ENCODE measurements at places on chromosomes 16 and 17.
A peak's percentile ranks its signal among the peaks of the same experiment; 100 is the strongest.

- no peak for DNase-seq
Observed at GRCh38 chr17:52648995-52649394, 490.5 kb upstream of the CA10 start.

DNA sequence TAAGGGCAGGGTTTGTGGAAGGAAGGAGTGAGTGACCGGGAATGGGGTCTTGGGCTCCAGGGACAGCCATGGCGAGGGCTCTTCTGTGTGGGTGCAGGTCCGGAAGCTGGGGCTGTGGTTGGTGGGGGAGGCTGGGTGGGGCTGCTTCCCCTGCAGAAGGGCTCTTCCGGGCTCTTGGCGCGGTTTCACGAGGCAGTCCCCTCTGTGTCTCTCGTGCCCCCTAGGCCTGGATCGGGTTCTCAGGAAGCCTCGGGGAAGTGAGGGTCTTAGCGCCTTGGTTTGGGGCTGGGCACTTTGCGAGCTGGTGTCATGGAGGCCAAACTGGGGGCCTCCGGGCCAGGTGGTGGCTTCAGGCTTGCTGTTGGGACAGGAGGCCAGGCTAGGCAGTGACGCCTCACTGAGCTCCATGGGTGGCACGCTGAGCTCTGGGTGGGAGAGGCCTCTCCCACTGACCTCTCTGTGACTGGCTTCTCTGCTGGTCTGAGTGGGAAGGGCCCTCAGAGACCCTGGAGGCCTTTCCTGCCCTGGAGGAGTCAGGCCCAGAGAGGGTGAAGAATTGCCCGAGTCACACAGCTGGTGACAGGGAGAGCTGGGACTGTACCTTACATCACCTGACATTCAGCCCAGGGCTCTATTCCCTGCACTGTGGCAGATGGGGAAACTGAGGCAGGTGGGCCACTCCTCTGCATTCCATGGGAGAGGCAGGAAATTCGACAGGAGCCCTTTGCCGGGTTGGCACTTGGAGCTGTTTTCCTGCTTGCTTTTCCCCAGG is 8.2 kb downstream of the ADCY7 start:
- no peak for DNase-seq

DNA sequence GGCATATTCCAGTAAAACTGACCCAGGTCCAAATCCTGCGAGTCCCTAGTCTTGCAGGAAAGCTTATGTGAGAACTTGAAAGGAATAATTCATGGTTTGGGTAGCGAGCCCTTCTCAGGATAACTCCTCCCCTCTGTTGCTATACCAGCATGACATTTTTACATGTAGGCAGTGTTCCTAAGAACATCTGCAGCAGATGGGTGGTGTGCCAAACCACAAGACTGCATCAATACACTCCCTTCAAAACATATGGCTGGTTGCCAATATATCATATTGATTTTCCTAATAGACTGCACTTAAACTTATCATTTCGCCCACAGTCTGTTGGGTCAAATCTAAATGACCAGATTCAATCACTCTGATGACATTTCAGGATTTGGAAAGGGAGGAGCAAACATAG is 19.9 kb downstream of the PSME3IP1 start:
- DNase-seq, result no peak

- DNase-seq, result no peak
Observed at GRCh38 chr17:45384047-45384788, 48.5 kb downstream of the ARHGAP27 start.

DNA sequence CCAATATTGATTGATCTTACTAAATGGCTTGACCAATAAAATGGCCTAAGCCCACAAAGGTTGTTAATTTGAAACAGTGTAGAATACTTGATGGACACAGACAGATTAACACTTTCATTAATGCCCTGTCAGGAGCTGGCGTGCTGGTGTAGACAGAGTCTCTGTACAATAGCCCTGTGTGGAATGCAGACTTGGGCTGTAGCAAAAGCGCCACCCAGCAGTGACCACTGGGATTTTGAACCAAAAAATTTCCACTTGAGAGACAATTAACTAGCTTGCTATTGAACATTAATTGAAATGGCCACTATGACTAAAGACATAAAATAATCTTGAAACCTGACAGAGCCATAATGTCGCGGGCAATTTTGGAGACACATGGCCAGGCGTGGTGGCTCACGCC is 19.7 kb upstream of the GUCY2D start:
- no peak for DNase-seq

DNA sequence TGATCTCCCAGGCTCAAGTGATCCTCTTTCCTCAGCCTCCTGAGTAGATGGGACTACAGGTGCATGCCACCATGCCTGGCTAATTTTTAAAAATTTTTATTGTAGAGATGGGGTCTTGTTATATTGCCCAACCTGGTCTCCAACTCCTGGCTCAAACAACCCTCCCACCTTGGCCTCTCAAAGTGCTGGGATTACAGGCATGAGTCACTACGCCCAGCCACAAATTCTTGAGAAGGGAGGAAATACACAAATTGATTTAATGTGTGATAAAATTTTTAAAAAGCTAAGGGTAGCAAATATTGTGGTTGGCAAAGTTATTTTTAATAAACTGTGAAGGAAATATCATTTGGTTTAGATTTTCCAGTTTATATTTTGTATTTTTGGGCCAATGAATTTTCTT is 9.6 kb downstream of the ITGAD start:
- peak; percentile 31 for DNase-seq

DNA sequence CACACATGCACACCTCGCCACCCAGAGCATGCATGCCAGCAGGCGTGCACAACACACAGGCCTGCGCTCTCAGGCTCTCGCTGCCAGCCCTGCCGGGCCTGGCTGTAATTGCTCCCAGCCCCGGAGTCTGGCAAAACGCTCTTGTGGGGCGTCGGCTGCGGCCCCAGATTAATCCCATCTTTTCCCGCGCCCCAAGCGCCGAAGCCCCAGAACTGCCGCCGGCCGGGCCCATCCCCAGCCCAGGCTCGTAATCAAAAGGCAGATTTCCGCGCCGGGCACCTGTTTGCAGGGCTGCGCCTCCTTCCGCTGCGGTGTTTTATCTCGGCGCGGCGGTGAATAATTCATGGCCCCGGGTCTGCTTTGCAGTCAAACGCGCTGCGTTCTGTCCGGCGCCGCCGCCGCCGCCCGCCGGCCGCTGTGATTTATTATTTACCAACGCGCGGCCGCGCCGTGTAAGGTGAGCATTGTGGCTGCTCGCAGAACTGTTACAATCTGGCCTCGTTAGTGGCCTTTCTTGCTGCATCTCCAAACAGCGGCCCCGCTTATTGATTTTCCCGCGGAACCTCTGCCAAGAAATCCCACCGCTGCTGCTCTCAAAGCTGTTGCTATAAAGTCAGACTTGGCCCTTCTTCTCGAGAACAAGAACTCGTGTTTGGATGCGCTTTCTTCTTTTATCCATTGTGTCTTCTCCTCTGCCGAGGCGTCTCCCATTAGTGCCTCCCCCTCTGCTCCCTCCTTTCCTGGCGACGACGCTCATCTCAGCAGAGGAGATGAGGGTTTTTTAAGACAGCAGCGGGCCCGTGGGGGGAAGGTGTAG is 126.1 kb downstream of the IRX5 start:
- DNase-seq, result no peak

DNA sequence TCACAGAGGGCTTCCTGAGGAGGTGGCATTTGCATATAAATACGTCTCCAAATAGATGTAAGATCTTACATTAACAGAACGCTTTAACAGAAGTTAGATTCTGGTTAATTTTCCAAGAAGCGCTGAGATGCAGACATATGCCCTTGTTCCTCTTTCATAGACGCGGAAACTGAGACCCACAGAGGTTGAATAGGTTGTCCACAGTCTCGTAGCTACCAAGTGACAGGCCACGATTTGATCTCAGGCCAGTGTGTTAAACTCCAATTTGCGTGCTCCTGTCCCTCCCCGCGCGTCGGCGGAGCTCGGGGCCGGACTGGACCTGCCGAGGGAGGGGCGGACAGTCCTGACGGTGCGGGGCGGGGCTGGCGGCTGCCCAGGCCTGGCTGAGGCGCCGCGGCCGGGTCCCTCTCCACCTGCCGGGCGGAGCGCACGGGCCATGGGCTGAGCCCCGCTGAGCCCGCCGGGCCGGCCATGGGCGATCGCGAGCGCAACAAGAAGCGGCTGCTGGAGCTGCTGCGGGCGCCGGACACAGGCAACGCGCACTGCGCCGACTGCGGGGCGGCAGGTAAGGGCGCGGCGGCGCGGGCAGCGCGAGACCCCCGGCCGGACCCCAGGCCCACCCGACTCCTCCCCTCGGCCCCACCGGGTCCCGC is at the start of gene ADAP2:
TSS of gene ADAP2 (plus strand) at position 402 of the 653 bp plus-strand sequence. CDS start at position 472, 70 bp downstream.
- DNase-seq, result no peak

- DNase-seq, result peak; percentile 50
Observed at GRCh38 chr17:7750321-7750821, 32.8 kb downstream of the DNAH2 start.

GRCh38 chr16:57984443-57985203 is 13.7 kb upstream of the CNGB1 start:
- DNase-seq, result no peak

DNA sequence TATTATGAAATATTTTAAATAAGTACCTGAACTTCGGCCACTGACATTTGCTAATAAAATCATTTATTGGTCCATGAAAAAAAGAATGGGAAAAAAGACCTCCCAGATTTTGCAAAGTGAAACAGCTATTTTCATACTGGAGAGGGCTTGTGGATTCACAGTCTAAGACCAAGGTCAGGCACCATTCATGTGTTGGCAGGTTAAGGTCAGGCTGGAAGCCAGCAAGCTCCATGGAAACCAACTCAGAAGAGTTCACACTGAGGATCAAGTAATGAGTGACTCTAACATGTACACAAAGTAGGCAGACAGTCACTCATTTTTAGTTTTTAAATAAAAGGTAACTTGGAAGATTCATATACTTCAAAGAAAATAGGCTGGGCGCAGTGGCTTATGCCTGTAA is 3.4 kb downstream of the DNAJA2 start:
- DNase-seq, result no peak

- no peak for DNase-seq
Observed at GRCh38 chr16:2904100-2904921, 7.4 kb upstream of the FLYWCH1 start.

DNA sequence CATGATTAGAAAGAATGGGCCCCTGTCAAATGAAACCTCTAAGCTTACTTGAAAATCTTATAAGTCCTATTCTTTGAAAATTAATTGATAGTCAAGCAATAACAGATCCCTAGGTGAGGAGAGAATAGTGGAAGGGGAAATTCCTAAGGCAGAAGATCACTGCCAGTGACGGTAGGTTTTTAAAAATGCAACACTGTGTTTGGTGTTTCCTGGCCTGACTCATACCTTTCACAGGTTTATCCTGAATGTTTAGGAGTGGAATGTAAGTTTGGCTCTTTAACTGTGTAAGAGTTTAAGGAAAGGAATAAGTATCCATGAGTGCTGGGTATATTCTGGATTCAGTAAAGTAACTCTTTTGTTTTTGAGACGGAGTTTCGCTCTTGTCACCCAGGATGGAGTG is 23.8 kb downstream of the HAPSTR1 start:
- no peak for DNase-seq

- DNase-seq, result no peak
Observed at GRCh38 chr16:87390641-87391323, 1.4 kb upstream of the MAP1LC3B start.

DNA sequence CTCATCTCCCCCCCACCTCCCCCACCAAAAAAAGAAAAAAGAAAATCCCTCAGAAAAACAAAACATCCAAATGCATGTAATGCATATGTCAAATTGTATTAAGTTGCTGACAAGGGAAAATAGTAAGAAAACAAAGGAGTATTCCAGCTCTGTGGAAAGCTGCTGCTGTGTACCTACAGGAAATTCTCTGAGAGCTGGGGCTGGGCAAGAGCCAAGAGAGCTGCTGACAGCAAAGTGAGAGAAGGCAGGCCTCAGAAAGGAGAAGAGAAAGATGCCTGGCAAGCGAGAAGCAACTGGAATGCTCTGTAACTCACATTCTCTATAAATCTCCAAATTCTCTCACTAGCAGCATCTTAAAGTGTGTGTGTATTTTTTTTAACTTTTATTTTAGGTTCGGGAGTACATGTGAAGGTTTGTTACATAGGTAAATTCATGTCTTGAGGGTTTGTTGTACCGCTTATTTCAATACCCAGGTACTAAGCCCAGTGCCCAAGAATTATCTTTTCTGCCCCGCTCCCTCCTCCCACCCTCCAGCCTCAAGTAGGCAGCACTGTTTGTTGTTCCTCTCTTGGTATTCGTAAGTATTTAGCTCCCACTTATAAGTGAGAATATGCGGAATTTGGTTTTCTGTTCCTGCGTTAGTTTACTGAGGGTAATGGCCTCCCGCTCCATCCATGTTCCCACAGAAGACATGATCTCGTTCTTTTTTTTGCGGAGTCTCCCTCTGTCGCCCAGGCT is 24.4 kb downstream of the CNTROB start:
- no peak for DNase-seq

DNA sequence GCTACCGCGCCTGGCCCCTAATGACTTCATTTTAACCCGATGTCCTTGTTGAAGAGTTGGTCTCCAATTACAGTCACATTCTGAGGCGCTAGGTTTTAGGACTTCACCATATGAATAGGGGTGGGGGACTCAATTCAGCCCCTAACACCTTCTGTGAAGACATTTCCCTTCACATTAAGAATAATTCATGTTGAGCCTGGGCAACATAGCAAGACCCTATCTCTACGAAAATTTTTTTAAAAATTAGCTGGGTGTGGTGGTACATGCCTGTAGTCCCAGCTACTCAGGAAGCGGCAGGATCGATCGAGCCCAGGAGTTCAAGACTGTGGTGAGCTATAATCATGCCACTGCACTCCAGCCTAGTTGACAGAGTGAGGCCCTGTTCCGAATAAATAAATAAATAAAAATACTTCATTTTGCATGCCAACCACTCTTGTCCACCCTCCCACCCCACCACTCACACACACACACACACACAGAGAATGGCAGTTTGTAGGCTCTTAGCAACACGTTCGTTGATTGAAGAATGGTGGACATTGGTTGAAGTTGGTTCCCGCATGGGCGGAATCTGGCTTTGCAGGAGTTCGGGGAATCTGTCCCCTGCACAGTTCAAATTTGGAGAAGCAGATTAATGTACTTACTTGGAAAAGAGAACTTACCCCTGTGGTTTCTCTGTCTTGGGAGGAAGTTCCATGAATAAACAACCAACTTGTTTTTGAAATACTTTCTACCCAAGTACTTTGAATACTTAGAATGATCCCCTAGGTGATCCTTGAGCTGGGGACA is 27.8 kb upstream of the TVP23A start:
- no peak for DNase-seq

DNA sequence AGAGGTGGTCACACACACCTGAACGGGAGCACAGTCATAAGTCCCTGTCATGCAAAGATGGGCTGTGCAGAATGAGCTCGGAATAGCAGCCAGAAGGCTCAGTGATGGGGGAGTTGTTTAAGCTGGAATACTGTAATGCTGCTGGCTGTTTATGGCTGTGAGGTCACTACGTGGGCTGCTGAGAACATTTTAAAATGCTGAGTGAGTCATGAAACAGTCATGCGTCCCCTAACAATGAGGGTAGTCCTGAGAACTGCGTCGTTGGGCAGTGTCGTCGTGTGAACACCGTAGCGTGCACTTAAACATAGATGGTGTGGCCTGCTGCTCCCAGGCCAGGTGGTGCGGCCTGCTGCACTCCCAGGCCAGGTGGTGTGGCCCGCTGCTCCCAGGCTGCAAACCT is 39.7 kb downstream of the TBCD start:
- no peak for DNase-seq
